Upper lobe of right lung (tissue), 1 donor: ENCODE measurements at places on chromosomes 4 and X. TPM values are rescaled to one million over a fixed set of nuclear protein-coding genes. Genes with fewer than 3 reads are reported as not detected.

DNA sequence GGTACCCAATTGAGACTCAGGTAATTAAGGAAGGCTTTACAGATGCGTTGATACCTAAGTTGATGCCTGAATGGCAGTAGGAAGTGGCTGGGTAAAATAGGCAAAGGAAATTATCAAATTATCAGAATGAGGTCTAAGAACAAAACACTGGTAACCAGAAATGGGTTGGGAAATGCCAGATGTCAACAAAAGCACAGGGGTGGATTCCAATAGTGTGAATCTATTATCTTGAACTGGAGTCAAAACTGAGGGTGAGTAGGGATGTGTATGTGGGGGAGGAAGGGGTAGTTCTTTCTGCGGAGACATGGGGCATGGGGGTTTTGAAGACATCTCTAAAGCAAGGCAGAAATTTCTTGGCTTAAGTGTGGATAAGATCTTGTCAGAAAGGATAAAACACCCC is 16.0 kb upstream of the SEPTIN6 start:
- no peak for DNase-seq

SRPK3 gene
- not detected for total RNA-seq

- no peak for DNase-seq
Measured at GRCh38 chr4:43238585-43238984, 346.1 kb downstream of the GRXCR1 start.

- no peak for DNase-seq
Measured at GRCh38 chr4:153025406-153025805, 89.3 kb downstream of the FHDC1 start.
